Activated CD4-positive, alpha-beta T cell treated with anti-CD3 and anti-CD28 coated beads, Interleukin-2, amount 10 ng/mL, durations not matched to agents 7 days and 5 days (primary cell): ENCODE measurements at places on chromosomes 2 and 18. TPM values are rescaled to one million over a fixed set of nuclear protein-coding genes. Genes with fewer than 3 reads are reported as not detected.

DNA sequence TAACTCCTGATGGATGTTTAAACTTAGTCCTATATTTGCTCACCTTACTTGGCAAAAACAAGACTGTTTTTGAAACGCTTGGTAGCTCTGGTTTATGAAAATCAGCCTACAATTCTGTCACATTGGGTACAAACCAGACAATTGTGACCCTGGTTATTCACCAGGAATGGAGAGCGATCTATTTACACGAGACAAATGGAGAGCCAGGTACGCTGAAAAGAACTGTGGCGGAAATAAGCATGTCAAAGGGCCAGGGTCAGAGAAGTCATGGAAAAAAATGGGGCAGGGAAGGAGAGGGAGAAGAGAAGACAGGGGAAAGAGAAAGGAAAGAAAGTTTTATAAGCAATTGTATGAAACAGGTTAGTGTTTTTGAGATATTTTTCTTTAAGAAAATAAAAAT is 119.5 kb upstream of the ZFP36L2 start:
- H3K4me3 ChIP-seq: no peak overlapping the region
- DNase-seq: no peak
- H3K4me1 ChIP-seq: peaks cover 2% of the 10 kb centered on the region
- peaks cover 2% of the 10 kb centered on the region for H3K36me3 ChIP-seq

GRCh38 chr18:31302991-31303390 is 15.0 kb upstream of the DSG1 start:
- no peaks in the 10 kb centered on the region for H3K4me1 ChIP-seq
- no peaks in the 10 kb centered on the region for H3K36me3 ChIP-seq
- no peak for DNase-seq
- no peaks in the 10 kb centered on the region for H3K27me3 ChIP-seq
- no peak overlapping the region for H3K27ac ChIP-seq

GRCh38 chr18:73948497-73948896 is 199.1 kb downstream of the FBXO15 start:
- peaks cover 3% of the 10 kb centered on the region for H3K4me1 ChIP-seq
- H3K4me3 ChIP-seq: no peak overlapping the region

- DNase-seq: no peak
- peaks cover 7% of the 10 kb centered on the region for H3K4me1 ChIP-seq
- no peaks in the 10 kb centered on the region for H3K27me3 ChIP-seq
- H3K36me3 ChIP-seq: peaks cover 12% of the 10 kb centered on the region
- no peak overlapping the region for H3K4me3 ChIP-seq
Observed at GRCh38 chr2:70024284-70024683, 62.9 kb upstream of the ASPRV1 start.

DNA sequence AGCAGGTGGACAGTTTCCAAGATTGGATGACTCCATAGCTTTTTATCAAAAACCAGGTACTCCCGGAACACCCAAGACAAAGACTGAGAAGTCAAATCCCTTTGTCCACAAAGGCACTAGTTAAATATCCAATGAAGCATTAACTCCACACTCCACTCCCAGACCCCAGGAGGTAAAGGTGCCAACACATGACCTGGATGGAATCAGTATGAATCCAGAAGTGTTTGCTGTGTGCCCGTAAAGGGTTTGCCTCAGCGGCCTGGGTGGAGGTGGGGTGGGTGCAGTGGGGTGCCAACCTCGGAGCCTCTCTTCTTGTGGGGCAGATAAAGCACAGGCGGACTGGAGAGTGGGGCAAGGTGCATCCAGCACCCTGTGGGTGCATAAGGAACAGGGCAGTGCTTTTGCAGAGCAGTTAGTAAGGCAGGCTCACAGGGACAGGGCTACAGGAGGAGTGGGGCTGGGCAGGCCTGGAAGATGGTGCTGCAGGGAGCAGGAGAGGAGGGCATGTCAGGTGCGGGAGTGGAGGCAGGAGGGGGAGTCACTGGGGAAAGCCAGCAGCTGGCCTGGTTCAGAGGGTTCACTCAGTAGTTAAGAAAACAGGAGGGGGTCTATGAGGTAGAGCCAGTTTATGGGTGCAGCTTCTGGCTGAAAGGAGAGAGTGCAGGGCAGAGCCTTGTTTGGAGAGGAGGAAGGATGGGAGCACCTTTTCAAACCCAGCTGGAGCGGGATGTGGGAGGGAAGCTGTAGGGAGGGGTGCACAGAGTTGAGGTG is 208.4 kb upstream of the SMAD2 start:
- H3K27ac ChIP-seq: no peak overlapping the region
- no peak overlapping the region for H3K4me3 ChIP-seq
- H3K36me3 ChIP-seq: no peaks in the 10 kb centered on the region
- peaks cover 56% of the 10 kb centered on the region for H3K27me3 ChIP-seq
- H3K4me1 ChIP-seq: peaks cover 12% of the 10 kb centered on the region

GRCh38 chr2:208024091-208024490 is 1.2 kb downstream of the PLEKHM3 start:
- peaks cover 2% of the 10 kb centered on the region for H3K36me3 ChIP-seq
- no peaks in the 10 kb centered on the region for H3K27me3 ChIP-seq
- no peak for DNase-seq
- H3K4me3 ChIP-seq: no peak overlapping the region
- H3K27ac ChIP-seq: no peak overlapping the region

DNA sequence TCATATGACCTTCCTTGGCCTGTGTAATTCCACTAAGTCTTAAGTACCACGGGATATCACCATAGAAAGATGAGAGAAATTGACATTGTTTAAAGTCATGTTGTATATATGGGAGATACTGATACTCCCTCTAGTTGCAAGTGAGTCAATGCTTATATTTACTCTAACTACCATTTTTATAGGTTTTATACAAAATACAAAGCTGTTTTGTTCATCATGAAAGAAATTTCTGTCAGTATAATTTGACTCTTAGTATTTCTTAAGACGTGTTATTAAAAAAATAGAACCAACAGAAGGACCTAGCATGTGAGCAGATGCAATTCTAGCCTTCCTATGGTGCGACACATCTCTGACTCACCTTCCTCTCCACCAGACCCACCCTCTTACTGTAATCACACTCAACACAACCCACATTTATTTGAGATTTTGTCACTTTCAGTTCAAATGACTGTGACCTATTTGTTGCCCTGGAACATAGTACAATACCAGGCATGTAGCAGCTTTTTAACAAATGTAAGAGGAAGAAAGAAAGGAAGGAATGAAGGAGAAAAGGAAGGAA is 453.1 kb downstream of the CMPK2 start:
- no peak for DNase-seq
- no peaks in the 10 kb centered on the region for H3K4me1 ChIP-seq
- no peaks in the 10 kb centered on the region for H3K27me3 ChIP-seq
- no peaks in the 10 kb centered on the region for H3K36me3 ChIP-seq
- H3K27ac ChIP-seq: no peak overlapping the region

DNA sequence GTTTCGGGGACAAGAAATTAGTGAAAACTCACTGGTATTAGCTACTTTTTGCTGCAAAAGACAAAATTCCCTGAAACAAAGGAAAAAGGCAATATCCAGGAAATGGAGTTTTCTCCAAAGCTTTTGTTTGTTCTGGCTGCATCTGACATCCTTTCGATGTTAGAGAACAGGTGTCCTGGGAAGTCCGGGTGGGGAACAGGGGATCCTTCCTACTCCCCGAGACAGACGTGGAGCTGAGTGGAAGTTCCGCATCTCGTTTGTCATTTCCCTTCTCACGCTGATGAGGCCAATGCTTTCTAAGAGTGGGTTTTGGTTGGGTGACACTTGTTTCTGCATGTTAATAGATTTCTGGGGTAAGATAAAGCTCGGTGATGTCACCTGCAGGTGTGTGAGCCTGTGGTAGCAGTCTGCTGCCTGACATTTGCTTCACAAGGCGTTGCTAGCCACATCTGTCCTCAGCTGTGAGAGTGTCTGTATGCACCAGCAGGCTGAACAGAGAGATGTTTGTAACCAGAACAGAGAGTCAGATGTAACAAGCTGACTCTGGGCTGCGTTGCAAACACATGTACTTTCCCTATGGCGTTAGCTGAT is 125.9 kb downstream of the ACOXL start:
- peak overlapping the region; percentile 81 for H3K27ac ChIP-seq
- H3K4me3 ChIP-seq: peak overlapping the region; percentile 28
- no peaks in the 10 kb centered on the region for H3K36me3 ChIP-seq

GRCh38 chr2:75155115-75155514 is 44.2 kb downstream of the TACR1 start:
- no peaks in the 10 kb centered on the region for H3K27me3 ChIP-seq
- no peak for DNase-seq
- no peak overlapping the region for H3K27ac ChIP-seq
- H3K4me1 ChIP-seq: no peaks in the 10 kb centered on the region
- H3K4me3 ChIP-seq: no peak overlapping the region
- no peaks in the 10 kb centered on the region for H3K36me3 ChIP-seq

- H3K36me3 ChIP-seq: no peaks in the 10 kb centered on the region
- peak overlapping the region; percentile 46 for H3K27ac ChIP-seq
- DNase-seq: no peak
- peaks cover 13% of the 10 kb centered on the region for H3K27me3 ChIP-seq
- H3K4me3 ChIP-seq: no peak overlapping the region
Observed at GRCh38 chr2:240644859-240645301, 19.6 kb downstream of the GPR35 start.

- H3K4me1 ChIP-seq: no peaks in the 10 kb centered on the region
- H3K4me3 ChIP-seq: no peak overlapping the region
- no peaks in the 10 kb centered on the region for H3K27me3 ChIP-seq
- no peaks in the 10 kb centered on the region for H3K36me3 ChIP-seq
Observed at GRCh38 chr2:79139423-79139822, 19.1 kb downstream of the REG1A start.

GRCh38 chr18:79453816-79454735 is 58.3 kb downstream of the NFATC1 start:
- no peak overlapping the region for H3K27ac ChIP-seq
- H3K4me3 ChIP-seq: no peak overlapping the region
- DNase-seq: no peak

DNA sequence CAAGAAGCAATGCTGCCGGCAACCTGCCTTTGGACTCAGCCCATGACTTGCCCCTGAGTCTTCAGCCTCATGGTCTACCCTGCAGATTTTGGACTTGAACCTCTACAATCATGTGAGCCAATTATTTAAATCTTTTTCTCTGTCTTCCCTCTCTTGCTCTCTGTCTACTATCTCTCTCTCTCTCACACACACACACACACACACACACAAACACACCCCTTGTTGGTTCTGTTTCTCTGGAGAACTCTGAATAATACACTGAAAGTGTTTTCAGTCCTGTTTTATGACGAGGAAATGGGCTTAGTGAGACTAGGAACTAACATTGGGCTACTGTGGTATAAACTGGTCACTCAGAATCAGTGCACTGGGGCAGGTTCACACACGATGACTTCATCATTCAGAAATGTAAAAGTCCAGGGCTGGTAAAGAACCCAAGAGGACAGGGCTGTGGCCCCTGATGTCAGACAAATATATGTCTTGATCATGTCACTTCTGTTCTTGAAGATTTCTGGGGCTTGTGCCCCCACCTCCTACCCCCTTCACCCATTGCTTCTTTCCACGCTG is 266.1 kb upstream of the SIX2 start:
- no peak for DNase-seq
- H3K27me3 ChIP-seq: peaks cover 19% of the 10 kb centered on the region
- H3K4me3 ChIP-seq: no peak overlapping the region
- H3K36me3 ChIP-seq: no peaks in the 10 kb centered on the region

- H3K27ac ChIP-seq: no peak overlapping the region
- no peak overlapping the region for H3K4me3 ChIP-seq
- H3K4me1 ChIP-seq: no peaks in the 10 kb centered on the region
- H3K36me3 ChIP-seq: no peaks in the 10 kb centered on the region
- H3K27me3 ChIP-seq: no peaks in the 10 kb centered on the region
- no peak for DNase-seq
Observed at GRCh38 chr18:71673954-71674353, 870.2 kb downstream of the CBLN2 start.

- H3K4me3 ChIP-seq: no peak overlapping the region
- H3K4me1 ChIP-seq: no peaks in the 10 kb centered on the region
- H3K27ac ChIP-seq: no peak overlapping the region
- no peaks in the 10 kb centered on the region for H3K27me3 ChIP-seq
- H3K36me3 ChIP-seq: no peaks in the 10 kb centered on the region
Observed at GRCh38 chr2:99960790-99961189, 181.6 kb downstream of the AFF3 start.

DNA sequence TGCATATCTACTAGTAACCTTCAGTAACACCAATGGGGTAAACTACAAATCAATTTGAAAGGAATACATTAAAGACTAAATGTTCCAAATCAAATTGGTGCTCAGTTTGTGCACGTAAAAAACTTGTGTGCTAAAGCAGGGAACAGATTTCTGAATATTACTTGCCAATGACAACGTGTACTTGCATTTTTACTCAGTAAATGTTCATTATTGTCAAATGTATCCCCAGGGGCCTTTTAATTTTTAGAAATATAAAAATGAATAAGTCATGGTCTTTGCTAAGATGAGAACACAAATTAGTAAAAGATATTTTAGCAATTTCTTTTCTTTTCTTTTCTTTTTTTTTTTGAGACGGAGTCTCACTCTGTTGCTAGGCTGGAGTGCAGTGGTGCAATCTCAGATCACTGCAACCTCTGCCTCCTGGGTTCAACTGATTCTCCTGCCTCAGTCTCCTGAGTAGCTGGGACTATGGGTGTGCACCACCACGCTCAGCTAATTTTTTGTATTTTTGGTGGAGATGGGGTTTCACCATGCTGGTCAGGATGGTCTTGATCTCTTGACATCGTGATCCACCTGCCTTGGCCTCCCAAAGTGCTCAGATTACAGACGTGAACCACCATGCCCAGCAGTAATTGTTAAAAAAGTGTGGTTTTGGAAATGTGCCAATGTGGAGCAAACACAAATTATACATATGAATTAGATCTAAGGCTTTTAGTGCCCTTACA is 52.6 kb downstream of the PMAIP1 start:
- H3K27me3 ChIP-seq: peaks cover 14% of the 10 kb centered on the region
- H3K27ac ChIP-seq: no peak overlapping the region
- DNase-seq: no peak

DNA sequence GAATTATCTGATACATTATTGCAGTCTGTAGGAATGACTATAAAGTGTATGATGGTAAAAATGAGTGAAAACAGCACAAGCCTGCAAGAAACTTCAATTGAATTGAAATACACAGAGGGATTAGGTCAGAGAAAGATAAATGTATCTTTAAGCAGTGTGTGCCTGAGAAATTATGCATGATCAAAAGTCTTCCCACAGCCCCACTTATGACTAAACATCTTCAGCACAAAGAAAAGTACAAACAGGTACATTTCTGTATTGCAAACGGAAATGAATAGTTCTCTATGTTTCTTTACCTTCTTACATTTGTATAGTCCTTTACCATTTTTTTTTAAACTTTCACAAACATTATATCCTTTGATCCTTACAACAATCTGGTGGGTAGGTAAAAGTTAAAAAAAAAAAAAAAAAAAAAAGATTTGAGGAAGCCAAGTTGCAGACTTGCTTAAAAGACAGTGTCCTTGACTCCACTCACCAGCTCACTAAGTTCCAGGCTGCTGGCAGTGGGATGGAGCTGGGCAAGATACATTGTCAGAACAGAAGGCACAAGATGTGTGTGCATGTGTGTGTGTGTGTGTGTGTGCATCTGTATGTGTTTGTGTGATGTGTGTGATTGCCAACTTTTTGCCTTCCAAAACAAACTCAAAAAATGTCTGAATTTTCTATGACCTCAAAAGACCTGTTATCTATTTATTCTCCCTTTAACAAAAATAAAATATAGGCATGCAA is 423.7 kb upstream of the ACVR2A start:
- no peak overlapping the region for H3K4me3 ChIP-seq
- DNase-seq: no peak
- H3K27me3 ChIP-seq: no peaks in the 10 kb centered on the region
- H3K36me3 ChIP-seq: no peaks in the 10 kb centered on the region
- H3K4me1 ChIP-seq: peaks cover 1% of the 10 kb centered on the region
- H3K27ac ChIP-seq: no peak overlapping the region

Gene CHPF
- total RNA-seq: 6.4 TPM

Gene SRD5A2
- total RNA-seq: not detected

Gene C2orf78
- total RNA-seq: not detected

Gene BCL2
- total RNA-seq: 113 TPM

Gene WDPCP
- total RNA-seq: 7.7 TPM

Gene OLA1
- 87.4 TPM for total RNA-seq

Gene MYOM1
- 2.1 TPM for total RNA-seq

Gene NMUR1
- total RNA-seq: 0.47 TPM

Gene TFCP2L1
- total RNA-seq: 0.02 TPM

Gene FABP1
- not detected for total RNA-seq

Gene ACMSD
- not detected for total RNA-seq
